ENCODE measurements at places on chromosomes 2 and 18. TPM values are rescaled to one million over a fixed set of nuclear protein-coding genes. Genes with fewer than 3 reads are reported as not detected.

INPP5D gene
- total RNA-seq = 40.2 TPM

MROH2A gene
- not detected for total RNA-seq

DNA sequence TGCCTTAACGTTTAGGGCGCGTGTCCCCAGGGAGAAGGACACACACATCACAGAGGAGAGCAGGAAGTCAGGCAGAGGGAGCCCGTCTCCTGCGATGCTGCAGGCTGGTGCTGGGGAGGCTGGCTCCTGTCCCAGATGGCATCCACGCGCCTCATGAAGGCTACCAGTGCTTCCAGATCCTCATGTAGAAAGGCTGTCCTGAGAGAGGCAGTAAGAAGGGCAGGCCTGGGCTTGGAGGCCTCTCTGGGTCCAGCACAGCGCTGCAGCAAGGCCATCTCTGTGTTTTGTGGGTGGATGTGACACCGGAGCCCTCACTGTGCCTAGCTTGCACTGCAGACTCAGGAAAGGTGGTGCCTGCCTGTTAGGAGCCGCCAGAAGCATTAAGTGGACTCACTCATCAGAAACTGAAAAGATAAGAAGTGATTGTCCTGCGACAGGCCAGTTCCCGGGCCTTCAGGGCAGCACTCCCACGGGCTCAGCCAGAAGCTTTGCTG lies 62.7 kb downstream of the FAM168B start:
- no peak for DNase-seq
- peaks cover 12% of the 10 kb centered on the region for H3K4me1 ChIP-seq
- no peak overlapping the region for H3K4me3 ChIP-seq
- no peak overlapping the region for H3K27ac ChIP-seq

UGP2 gene
- total RNA-seq = 81.4 TPM

DNA sequence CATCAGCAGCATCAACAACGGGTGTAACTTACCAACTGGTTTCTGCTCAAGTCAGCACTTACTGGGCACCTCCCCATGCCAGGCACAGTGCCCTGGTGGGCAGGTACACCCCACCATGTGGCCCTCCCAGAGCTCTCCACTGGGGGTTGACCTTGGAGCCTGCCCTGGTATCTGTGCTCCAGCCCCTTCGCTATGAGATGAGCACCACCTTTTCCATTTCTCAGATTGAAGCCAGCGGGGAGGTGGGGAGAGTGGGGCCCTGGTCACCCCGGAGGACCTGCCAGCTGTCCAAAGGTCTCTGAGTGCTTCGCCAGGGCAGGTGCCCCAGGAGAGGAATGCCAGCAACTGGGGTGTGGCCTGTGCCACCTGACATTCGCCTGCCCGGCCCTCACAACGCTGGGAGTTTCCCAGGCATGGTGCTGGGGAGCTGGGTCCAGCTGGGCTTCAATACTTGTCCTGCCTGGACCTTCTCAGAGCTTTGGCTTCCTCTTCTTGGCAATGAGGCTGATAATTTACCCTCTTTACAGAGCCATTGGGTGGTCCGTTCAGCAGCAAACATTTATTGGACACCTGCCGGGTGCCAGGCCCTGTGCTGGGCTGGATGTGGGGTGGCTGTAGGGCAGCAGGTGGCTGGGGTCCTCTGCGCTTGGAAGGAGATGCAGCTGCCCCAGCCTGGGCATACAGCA lies 5.9 kb upstream of the ZAP70 start:
- peaks cover 2% of the 10 kb centered on the region for H3K36me3 ChIP-seq
- no peak for DNase-seq
- H3K4me3 ChIP-seq = no peak overlapping the region
- no peak overlapping the region for H3K27ac ChIP-seq
- no peaks in the 10 kb centered on the region for H3K27me3 ChIP-seq

TUBA3E gene
- total RNA-seq = not detected

DSG4 gene
- total RNA-seq = not detected

- H3K27ac ChIP-seq = no peak overlapping the region
- no peak for DNase-seq
- H3K4me3 ChIP-seq = no peak overlapping the region
Measured at GRCh38 chr18:45109271-45109670, 428.6 kb downstream of the SETBP1 start.

FAM237A gene
- total RNA-seq = not detected

RPE gene
- total RNA-seq = 55.9 TPM

HOXD10 gene
- not detected for total RNA-seq

- no peak overlapping the region for H3K27ac ChIP-seq
- DNase-seq = no peak
- H3K36me3 ChIP-seq = no peaks in the 10 kb centered on the region
- H3K27me3 ChIP-seq = peaks cover 4% of the 10 kb centered on the region
Measured at GRCh38 chr2:46831051-46831868, 84.3 kb downstream of the MCFD2 start.

DNA sequence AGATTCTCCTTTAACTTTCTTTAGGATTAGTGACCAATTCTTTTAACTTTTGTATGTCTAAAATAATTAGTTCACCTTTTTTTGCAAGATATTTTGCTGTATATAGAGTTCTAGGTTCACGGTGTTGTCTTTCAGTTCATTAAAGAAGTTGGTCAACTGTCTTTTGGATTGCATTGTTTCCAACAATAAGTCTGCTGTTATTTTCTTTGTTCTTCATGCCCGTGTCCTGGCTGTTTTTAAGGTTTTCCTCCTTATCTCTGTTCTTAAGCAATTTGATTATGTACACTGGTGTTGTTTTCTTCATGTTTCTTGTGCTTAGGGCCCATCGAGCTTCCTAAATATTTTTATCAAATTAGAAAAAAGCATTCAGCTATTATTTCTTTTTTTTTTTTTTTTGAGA lies 54.4 kb downstream of the LBH start:
- no peak overlapping the region for H3K4me3 ChIP-seq
- H3K27me3 ChIP-seq = no peaks in the 10 kb centered on the region
- DNase-seq = no peak
- no peaks in the 10 kb centered on the region for H3K36me3 ChIP-seq
- no peak overlapping the region for H3K27ac ChIP-seq

DNA sequence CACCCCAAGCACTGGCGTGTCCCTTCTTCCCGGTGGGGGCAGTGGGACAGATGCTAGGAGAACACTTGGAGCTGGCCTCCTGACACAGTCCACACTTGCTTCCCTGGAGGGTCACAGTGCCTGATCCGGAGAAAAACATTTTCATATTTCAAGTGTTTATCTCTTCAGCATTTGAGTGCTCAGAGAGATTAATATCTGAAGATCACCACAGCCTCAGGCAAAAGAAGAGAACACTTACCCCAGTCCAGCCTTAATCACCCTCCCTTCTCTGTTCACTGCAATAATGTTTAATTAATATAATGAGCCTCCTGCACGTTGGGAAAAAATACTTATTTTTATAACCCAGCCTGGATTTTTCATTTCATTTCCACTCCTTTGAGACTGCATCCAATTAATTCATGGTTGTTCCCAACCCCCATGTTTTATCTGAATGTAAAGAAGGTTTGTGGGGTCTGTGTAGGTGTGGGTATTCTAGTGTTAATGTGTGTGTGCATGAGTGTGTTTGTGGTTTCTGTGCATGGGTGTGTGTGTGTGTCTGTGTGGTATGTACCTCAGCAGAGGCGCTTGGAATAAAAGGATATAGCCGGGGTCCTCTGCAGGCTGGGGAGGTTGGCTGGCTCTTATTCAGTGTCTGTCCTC lies 72.1 kb downstream of the NRP2 start:
- H3K36me3 ChIP-seq = no peaks in the 10 kb centered on the region
- no peak overlapping the region for H3K27ac ChIP-seq
- DNase-seq = no peak

NTSR2 gene
- not detected for total RNA-seq

DNA sequence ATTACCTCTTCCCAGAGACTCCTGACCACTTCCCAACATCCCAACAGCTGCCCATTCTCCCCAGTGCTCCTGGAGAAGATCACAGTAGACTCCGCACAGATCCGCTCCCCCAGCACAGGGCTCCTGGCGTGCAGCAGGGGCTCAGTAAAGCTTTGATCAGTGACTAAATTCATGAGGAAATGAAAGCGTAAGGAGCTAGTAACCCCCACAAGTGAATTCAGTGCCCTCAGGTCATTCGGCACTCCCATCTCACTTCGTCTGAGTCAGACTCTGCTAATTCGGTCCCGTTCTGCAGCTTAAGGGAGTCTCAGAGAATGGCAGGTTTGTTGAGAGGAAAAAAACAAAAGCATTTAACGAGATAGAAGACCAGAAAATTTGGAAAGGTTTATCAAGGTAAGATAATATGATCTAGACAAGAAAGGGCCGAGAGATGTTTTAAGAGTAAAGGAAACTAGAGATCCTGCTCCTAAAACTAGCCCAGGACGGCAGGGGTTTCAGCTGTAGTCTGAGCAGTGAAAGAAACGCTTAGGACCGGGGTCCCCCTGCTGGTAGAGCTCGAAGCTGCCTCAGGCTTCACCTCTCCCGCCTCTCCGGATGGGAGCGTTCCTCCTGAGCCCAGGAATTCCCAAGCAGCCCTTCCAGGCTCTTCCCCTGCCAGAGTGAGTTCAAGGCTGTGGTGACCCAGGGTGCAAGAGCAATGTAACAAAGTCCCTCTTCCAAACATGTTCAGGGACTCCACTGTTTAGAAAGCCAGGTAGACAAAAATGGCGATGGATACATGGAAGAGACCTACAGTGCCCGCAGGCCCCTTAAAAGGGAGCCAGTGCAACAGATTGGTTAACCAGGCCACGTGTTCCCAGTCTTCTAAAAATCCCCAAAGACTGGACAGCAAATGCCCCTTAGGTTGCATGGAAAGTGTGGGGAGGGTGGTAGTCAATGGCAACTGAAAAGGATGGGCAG lies 127.3 kb downstream of the DNER start:
- H3K36me3 ChIP-seq = no peaks in the 10 kb centered on the region
- H3K27me3 ChIP-seq = peaks cover 15% of the 10 kb centered on the region
- DNase-seq = peak; percentile 55
- H3K4me3 ChIP-seq = no peak overlapping the region
- H3K27ac ChIP-seq = no peak overlapping the region
- H3K4me1 ChIP-seq = no peaks in the 10 kb centered on the region
